Dorsolateral prefrontal cortex (tissue), 122 donors: ENCODE measurements at places on chromosomes 13 and 19. TPM values are rescaled to one million over a fixed set of nuclear protein-coding genes. Genes with fewer than 3 reads are reported as not detected.

ATP4A gene
- 3.1 TPM for total RNA-seq

NPAS1 gene
- 9.9 TPM for total RNA-seq

ZNF681 gene
- total RNA-seq: 2.8 TPM

SLC6A16 gene
- total RNA-seq: 0.63 TPM

CLASRP gene
- total RNA-seq: 106 TPM

PROZ gene
- total RNA-seq: not detected

F10 gene
- 2.1 TPM for total RNA-seq

DUXA gene
- not detected for total RNA-seq

FAM124A gene
- total RNA-seq: 23.5 TPM

ZNF324B gene
- total RNA-seq: 14.6 TPM

IGFL3 gene
- not detected for total RNA-seq

PEAK3 gene
- total RNA-seq: 0.25 TPM

HDGFL2 gene
- total RNA-seq: 56.2 TPM
